ENCODE measurements at places on chromosomes 12 and 14. TPM values are rescaled to one million over a fixed set of nuclear protein-coding genes. Genes with fewer than 3 reads are reported as not detected.

GRCh38 chr12:47776471-47777143 lies 3.6 kb downstream of the SLC48A1 start:
- DNase-seq, result no peak

DNA sequence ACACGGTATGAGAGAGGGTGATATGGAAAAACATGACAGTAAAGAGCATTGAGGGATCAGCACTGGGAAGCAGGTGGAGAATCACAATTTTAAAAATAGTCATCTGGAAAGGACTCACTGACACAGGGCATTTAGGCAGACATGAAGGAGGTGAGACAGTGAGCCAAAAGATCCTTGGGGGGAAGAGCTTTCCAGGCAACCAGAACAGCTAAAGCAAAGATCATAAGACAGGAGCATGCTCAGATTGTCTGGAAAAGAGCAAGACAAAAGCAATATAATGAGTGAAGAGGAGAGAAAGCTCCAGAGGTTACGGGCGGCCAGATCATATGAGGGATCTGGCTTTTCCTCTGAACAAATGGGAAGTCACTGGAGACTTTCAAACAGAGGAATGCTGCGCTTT lies 63.9 kb downstream of the DENND5B start:
- DNase-seq, result no peak

DNA sequence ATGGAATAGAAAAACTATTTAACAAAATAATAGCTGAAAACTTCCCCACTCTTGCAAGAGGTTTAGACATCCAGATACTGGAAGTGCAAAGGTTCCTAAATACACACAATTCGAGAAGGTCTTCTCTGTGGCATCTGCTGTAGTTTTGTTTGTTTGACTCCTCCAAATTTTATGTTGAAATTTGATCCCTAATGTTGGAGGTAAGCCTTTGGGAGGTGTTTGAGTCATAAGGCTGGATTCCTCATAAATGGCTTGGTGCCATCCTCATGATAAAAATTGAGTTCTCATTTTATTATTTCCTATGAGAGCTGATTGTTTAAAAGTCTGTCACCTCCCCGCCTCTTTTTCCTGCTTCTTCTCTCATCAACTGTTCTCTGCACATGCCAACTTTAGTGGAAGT lies 182.7 kb downstream of the MYRFL start:
- no peak for DNase-seq

- DNase-seq, result no peak
Measured at GRCh38 chr12:48105321-48105866, 485 bp downstream of the SENP1 start.

GRCh38 chr12:107891967-107892366 lies 117.5 kb downstream of the ASCL4 start:
- DNase-seq, result no peak

DNA sequence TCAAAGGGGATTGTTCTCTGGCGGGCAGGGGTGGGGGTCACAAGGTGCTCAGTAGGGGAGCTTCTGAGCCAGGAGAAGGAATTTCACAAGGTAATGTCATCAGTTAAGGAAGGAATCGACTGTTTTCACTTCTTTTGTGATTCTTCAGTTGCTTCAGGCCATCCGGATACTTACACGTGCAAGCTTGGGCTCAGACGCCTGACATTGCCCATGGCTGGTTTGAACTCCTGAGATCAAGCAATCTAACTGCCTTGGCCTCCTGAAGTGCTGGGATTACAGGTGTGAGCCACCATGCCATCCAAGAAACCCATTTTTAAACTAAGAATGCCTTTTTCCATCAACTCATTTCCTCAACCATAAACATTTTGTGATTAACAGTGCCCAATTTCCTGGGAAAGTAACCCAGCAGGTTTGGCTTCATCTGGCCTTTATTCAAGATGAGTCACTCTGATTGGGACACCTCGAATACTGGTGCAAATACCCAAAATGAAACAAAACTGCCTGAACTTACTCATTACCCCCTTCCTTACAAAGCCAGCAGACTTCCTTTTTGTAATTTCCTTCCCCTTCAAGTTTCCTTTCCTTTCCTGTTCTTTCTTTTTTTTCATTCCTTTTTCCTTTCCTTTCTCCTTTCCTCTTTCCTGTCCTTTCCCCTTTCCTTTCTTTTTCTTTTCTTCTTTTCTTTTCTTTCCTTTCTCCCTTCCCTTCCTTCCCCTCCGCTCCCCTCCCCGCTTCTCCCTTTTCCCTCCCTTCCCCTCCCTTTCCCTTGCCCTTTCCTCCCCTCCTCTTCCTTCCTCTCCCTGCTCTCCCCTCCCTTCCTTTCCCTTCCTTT lies 10.2 kb upstream of the RNASE10 start:
- DNase-seq, result no peak

DNA sequence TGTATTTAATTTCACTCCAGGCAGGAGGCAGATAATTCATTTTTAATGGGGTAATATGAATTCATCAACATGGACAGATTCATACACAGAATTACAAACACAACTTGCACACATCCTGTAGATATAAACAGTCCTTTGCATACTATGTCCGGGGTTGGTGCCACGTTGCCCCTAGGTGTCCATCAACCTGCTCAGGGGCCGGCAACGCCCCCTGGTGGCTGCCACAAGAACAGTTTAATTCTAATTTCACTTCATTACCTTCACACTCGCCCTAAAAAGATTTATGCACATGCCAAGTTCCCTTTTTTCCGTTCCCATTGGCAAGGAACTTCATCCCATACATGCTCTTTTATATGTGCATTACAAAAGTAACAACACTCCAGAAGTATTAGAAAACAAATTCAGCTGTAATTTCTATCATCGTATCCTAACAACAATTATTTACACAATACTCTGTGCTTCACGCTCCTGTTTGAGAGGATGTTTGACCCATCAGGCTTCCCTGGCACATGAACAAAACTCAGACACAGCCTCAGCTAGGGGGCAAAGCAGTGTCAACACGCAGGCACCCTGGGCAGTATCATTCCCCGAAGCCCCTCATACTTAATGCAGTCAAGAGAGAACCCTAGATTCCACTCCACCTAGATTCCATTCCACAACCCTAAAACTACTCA lies 15.5 kb downstream of the MANSC1 start:
- peak; percentile 73 for DNase-seq

GRCh38 chr12:112546996-112547395 lies 128.2 kb downstream of the PTPN11 start:
- DNase-seq, result no peak

DNA sequence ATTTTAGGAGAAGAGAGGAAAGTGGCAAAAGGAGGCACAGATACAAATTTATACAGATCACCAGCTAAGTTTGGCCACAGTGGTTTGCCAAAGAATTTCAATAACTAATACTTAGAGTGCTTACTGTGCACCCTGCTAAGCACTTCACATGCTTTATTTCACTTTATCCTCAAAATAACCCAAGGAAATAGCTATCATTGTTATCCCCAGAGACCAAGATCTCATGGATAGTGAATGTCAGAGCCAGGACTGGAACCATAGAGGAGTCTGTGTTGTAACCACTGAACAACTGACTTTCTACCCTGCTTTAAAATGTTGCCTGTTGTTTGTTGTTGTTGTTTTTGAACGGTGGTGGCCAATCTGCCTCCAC lies 1.3 kb upstream of the TCP11L2 start:
- DNase-seq, result no peak

The PKP2 gene
- 0.36 TPM for total RNA-seq

The BHLHE41 gene
- 0.36 TPM for total RNA-seq

The LAG3 gene
- 46.6 TPM for total RNA-seq

The LRRC9 gene
- not detected for total RNA-seq

The LRRC10 gene
- not detected for total RNA-seq

The TAS2R7 gene
- total RNA-seq, result not detected
